ENCODE measurements at places on chromosomes 11 and 22.

DNA sequence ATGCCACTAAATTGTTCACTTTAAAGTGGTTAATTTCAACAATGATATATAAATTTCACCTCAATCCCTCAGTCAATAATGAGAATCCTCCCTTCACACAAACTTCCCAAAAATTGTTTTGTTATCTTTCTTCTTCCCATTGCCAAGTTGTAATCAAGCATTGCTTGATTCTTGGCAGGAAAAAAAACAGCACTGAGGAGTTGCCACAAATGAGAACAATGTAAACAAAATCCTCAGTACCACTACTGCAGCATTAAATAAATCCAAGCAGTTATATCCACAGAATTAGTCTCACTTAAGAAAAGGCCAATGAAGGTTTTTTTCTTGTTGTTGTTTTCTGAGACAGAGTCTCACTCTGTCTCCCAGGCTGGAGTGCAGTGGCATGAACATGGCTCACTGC, 38.2 kb downstream of the FAM168A start:
- no peak for DNase-seq

DNA sequence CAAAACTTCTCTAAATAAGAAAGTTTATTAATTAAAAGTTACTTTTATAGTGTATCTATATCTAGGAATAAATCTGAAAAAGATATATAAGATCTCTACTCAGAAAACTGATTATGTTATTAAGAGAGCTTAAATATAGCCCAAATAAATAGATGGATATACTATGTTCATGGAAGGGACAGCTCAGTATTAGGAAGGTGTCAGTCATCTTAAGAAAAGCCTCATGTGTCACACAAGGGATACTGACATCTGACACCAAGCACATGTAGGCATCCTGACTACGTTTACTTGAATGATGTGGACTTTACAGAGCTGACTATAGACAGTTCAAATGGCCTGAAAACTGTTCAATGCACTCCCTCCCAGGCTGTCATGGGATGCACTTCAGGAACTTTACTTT, 19.3 kb downstream of the PPARA start:
- no peak for DNase-seq

DNA sequence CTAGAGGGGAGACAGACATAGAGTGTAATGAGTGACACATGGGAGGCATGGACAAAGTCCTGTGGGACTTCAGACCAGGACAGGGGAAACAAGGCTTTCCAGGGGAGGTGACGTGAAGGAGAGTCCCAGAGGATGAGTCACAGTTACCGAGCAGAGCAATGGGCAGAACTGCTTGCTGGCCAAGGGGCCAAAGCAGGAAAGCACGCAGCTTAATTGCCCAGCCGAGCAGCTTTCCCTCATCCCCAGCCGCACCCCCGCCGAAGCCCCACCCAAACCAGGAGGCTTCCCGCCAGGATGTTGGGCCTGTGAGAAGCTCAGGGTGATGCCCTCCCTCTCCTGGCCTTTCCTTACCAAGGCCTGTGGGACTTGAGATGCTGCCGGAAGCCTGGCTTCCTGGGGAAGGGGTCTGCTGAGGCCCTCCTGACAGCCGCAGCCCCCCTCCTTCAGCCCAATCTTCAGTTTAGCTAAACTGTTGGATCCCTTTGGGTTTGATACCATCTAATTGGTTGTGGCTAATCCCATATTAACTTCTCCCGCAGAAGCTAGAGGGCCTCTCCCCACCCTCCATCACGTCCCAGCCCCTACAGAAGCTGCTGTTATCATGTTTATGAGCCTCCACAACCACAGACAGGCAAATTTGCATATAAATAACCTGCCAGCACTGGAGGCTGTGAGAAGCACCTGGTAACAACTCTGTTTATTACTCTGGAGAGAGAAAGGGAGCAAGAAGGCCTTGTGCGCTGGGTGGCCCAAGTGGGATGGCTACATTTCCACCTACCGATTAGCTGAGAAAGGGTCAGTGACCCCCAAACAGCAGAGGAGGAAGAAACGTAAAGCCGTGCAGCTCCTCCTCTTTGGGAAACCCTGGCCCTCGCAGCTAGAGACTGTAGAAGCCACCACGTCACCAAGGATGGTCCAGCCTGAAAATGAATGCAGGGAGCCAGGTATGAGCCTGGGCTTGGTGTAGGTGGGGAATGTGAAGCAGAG, 80.0 kb downstream of the TRIM29 start:
- DNase-seq, result no peak

DNA sequence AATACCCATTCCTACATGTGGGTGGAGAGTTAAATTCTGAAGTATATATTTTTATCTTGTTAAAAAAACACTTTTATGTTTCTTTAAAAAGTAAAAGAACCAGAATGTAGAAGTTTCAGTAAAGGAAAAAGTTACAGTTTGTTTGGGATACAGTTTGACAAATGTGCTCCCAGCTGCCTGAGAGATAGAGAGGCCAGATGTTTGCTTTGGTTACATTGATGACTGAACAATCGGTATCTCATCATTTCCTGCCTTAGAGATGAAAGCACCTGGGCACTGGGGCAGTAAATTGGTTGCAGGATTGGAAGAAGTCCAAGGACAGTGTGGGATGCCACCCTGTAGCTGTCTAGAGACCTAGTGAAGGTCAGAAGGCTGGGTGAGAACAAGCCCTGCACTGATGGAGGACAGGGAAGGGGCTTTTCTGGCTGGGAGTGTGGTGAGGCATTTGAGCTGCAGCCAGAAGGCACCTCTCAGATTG, 16.6 kb downstream of the MED15 start:
- DNase-seq, result peak; percentile 9

GRCh38 chr22:36464715-36465231, 16.7 kb downstream of the TXN2 start:
- no peak for DNase-seq

GRCh38 chr22:48785792-48786678, 1041.6 kb downstream of the BRD1 start:
- DNase-seq, result no peak

GRCh38 chr11:75577207-75577606, 15.2 kb downstream of the SERPINH1 start:
- DNase-seq, result no peak

GRCh38 chr11:59802639-59803176, 7.9 kb downstream of the MRPL16 start:
- peak; percentile 15 for DNase-seq

DNA sequence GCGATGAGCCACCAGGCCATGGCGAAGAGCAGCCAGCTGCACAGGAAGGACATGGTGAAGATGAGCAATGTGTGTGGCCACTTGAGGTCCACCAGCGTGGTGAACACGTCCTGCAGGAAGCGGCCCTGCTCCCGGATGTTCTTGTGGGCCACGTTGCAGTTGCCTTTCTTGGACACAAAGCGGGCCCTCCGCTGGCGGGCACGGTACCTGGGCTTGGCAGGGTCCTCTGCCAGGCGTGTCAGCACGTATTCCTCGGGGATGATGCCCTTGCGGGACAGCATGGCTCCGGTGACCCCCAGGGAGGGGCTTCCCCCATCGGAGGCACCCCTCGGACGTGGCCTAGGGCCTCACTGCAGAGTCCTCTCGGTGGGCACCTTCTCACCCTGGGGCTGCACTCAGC, 648 bp downstream of the KCNJ11 start:
- no peak for DNase-seq

- no peak for DNase-seq
These were observed 38.2 kb downstream of the FEZ1 start for GRCh38 chr11:125457814-125458343.

- DNase-seq, result no peak
These were observed 1505.2 kb downstream of the TBC1D22A start for GRCh38 chr22:48267681-48268080.

GRCh38 chr22:45594123-45594941, 77.3 kb upstream of the ATXN10 start:
- DNase-seq, result no peak

- no peak for DNase-seq
These were observed 6.7 kb downstream of the MUC5B start for GRCh38 chr11:1229471-1230120.

- no peak for DNase-seq
These were observed 101.5 kb downstream of the TRAF6 start for GRCh38 chr11:36408498-36409136.

DNA sequence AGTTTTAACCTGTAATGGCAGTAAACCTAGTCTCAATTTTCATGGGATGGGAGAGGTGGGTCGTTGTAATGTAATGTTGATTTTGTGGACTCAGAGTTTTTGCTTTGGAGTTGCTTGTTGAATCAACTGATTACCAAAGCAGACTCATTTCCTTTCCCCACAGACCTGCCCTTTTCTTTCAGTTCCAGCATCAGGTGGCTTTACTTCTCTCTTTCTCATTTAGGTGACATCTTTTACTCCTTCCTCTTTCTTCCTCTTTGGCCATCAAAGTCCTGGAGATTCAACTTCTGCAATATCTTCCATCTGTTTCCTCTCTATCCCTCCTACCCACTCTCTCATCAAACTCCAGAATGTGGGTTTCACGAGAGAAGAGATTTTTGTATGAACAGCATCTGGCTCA, 313.9 kb downstream of the TMEM135 start:
- DNase-seq, result no peak

DNA sequence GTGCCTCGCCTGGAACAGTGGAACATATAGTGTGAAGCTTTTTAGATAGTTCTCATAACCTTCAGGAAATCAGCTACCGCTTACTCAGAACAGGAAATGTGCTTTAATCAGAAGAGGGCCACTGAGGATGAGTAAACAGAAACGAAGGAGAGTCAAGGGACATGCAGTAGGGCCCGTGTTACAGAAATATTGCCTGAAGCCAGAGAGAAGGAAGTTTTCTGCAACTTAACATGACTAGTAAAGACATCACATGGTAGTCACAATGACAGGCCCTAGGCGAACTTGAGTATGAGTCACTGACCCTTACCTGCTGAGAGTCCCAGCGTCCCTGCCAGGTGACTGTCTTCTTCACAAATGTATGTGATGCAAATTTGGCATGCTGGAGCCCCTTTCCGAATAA, 39.4 kb downstream of the CARD18 start:
- no peak for DNase-seq

DNA sequence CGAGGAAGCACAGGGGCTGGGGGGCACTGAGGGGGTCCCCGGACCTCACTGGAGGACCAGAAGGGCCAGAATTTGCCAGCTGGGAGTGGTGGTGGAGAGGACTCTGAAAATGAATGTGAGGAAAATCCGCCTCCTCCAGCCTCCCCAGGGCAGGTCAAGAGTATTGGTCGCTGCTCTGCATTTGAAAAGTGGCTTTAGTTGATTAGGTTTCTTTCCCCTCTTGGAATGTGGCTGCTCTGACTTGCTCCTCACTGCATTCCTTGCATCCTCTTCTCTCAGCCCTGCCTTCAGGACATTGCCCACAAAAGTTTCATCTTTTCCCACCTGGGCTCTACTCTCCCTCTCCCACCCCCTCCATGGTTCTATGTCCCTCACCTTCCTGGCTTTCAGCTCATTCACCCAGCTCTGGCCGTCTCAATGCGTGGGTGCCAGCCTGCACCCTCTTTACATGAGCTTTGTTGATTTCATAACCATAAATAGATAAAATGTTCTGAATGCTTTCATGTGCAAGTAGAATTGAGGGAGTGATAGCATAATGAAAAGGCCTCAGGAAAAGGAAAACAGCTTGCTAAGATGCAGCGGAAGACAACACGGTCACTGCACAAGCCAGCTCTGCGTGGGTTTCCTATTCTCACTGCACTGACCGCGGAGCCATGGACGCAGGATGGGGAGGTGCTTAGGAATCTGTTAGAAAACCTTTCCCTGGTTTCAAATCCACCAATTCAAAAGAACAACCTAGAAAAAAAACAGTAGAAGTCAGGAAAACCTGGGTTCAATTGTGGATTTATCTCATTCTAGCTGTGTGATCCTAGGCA, 6.5 kb upstream of the NPAS4 start:
- no peak for DNase-seq

GRCh38 chr11:34354782-34355181, 3.0 kb downstream of the ABTB2 start:
- DNase-seq, result no peak

- DNase-seq, result no peak
These were observed 26.6 kb downstream of the EHF start for GRCh38 chr11:34647532-34647931.

DNA sequence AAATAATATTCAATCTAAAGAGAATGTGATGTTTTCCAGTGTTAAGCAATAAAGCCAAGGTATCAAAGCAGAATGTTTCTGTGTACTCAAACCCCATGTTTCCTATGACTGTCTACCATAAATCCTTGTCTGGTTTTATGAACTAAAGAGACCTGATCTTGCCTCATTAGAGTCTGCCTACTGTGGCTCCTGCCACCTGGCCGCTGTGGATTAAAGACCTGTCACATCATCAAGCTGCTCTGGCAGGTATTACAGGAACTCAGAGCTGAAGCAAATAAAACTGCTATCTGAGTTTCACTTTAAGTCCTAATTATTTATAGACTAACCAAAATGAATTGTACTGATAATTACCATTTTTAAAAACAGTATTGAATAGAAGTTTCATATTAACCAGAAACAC, 207.8 kb upstream of the CCDC90B start:
- DNase-seq, result no peak

Data from stimulated activated naive B cell treated with anti-CD40 and anti-IgM and Interleukin-4, amounts not matched to agents 10 μg/mL and 1 μg/mL and 100 μg/mL, for 72 hours (primary cell).